ENCODE measurements at places on chromosomes 5 and 9. TPM values are rescaled to one million over a fixed set of nuclear protein-coding genes. Genes with fewer than 3 reads are reported as not detected.
A peak's percentile ranks its signal among the peaks of the same experiment; 100 is the strongest.

DNA sequence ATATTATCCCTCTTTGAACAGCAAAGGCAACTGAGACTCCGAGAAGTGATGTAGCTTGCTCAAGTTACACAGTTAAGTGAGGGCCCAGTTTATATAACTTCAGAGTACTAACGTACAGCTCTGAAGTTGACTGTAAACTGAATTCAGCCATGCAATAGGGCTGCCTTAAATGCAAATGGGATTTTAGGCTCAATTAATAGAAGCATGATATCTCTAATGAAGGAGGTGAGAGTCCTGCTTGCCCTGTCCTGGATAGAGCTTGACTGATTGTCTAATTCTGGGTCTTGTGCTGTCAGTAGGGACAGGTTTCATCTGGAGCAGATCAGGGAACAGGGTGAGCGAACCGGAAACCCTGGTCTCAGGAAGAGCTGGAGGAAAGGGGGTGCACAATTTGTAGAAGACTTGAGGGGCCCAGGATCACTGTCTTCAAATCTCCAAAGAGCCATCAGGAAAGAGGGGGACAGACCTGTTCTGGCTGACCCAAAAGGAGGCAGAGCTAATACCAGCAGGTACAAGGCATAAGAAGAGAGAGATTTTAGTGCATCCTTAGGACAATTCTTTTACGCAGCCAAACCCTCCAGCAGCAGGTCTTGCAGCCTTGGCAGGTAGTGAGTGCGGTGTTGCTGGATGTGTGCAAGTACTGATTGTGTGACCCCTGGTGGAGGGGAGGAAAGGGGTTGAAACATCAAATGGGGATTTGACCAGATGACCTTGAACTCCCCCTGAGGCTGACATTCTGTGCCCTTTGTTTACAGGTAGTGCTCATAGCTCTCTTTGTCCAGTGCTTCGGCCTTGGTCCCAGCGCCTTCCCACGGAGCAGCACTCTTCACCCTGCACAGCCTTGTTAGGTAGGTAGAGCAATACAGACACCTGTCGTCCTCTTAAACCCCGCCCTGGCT, 13.0 kb downstream of the GSN start:
- no peak for DNase-seq

DNA sequence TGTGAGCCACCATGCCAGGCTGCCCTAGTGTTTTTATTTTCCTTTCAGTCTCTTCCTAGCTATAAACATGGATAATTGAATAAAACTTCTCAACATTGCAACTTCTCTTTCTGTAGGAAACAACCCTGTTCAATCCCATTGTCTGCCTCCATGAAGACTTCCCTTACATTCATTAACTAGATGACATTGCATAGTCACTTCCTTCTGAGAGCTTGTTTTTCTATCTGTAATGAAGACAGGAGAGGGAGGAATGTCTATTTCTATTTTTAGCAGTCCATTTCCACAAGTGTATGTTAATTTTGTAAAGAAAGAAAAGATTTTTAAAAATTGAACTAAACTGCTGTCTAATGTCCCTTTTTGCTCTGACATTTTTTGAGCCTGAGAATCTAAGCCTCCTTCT, 55.6 kb upstream of the MELK start:
- DNase-seq: no peak

DNA sequence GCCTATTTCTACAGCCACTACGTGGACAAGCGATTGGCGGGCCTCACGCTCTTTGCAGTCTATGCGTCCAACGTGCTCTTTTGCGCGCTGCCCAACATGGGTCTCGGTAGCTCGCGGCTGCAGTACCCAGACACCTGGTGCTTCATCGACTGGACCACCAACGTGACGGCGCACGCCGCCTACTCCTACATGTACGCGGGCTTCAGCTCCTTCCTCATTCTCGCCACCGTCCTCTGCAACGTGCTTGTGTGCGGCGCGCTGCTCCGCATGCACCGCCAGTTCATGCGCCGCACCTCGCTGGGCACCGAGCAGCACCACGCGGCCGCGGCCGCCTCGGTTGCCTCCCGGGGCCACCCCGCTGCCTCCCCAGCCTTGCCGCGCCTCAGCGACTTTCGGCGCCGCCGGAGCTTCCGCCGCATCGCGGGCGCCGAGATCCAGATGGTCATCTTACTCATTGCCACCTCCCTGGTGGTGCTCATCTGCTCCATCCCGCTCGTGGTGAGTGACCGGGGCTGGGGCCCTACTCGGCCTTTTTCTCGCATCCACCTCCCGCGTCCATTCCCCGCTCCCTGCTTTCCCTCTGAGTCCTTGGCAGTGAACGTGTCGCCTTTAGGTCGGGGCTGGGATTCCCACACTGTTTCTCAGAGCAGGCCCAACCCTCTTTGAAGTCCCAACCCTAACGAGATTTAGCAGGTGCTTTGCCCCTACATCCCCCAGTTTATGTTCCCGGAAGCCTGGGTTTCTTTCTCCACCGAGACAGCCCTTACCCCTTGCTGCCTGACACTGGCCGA, 1.8 kb downstream of the PTGER4 start:
- DNase-seq: no peak

DNA sequence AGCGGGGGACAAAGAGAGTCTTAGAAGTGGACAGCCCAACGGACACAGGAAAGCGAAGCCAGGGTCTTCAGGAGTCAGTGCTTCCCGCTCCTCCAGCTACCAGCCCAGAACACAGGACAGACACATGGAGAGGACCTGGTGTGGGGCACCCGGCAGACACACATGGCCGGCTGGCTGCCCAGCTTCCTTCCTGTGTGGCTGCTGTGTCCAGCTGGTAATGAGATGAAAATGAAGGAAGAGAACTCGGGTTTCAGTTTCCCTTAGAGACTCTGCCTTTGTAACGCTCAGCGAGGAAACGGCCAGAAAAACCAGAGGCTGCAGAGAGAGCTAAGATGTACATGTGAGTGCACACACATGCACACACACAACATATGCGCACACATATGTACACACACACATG, 87.5 kb downstream of the SECISBP2 start:
- peak; percentile 40 for DNase-seq

GRCh38 chr5:25646421-25647341, 1001.9 kb upstream of the CDH10 start:
- no peak for DNase-seq

GRCh38 chr5:68460147-68460798, 244.7 kb downstream of the PIK3R1 start:
- DNase-seq: peak; percentile 57

GRCh38 chr9:93086447-93087224, 9.4 kb upstream of the CARD19 start:
- DNase-seq: no peak

DNA sequence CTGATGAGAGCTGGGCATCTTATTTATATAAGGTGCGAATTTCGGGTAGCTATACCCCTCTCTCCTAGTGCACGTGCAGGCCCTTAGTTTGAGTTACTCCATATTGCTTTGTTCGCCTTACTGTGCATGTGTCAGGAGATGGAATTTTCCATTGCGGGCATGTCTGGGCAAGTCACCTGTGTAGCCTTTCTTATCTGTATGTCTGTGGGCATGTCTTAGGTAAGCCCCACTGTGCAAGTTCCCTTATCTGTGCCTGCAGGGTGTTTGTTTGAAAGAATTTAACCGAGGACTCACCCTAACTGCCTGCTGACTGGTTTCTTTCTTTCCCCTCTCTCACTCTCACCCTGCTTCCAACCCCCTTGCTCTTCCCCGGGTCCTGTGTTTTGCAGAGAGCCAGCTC, 140.7 kb upstream of the RANBP3L start:
- DNase-seq: no peak

GRCh38 chr9:106277966-106278365, 583.6 kb downstream of the TMEM38B start:
- DNase-seq: no peak

- DNase-seq: no peak
Observed at GRCh38 chr9:72557549-72557948, 36.1 kb downstream of the TMC1 start.

DNA sequence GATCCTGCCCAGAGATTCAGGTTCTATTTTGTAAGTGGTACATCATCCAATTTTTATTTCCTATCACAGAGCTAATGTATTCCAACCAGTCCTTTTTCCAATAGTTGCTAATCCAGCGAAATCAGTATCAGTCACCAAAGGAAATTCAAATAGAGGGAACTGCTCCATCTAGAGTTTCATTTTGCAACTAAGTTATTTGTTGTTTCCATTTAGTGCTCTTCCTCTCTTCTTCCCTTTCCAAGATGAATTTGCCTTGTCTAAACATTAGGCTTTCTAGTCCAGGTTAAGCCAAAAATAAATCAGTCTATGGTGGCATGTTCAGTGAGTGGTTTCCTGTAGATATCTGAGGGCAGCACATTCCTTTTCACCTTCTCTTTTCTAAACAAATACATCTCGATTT, 79.8 kb upstream of the SPATA31D4 start:
- no peak for DNase-seq

- no peak for DNase-seq
Observed at GRCh38 chr5:58918021-58918729, 335.3 kb downstream of the RAB3C start.

GRCh38 chr9:79567671-79568098, 4.1 kb upstream of the TLE4 start:
- no peak for DNase-seq

DNA sequence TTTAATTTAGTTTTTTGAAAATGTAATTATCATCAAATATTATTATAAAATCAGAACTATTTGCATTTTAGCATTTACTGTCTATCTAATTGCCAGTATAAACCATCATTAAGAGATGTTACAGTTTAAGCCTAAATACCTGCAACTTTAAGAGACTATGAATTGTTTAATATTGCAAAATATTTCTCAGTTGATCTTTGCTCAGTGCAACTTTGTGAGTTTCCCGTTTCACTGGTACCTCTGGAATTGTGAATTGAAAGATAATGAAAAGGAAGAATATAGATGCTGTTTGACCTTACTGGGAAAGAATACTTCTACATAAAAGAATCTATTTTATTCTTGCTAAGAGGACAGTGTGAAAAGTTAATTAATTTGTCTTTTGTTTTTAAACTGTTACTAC, 30.2 kb upstream of the TMED7 start:
- DNase-seq: no peak

DNA sequence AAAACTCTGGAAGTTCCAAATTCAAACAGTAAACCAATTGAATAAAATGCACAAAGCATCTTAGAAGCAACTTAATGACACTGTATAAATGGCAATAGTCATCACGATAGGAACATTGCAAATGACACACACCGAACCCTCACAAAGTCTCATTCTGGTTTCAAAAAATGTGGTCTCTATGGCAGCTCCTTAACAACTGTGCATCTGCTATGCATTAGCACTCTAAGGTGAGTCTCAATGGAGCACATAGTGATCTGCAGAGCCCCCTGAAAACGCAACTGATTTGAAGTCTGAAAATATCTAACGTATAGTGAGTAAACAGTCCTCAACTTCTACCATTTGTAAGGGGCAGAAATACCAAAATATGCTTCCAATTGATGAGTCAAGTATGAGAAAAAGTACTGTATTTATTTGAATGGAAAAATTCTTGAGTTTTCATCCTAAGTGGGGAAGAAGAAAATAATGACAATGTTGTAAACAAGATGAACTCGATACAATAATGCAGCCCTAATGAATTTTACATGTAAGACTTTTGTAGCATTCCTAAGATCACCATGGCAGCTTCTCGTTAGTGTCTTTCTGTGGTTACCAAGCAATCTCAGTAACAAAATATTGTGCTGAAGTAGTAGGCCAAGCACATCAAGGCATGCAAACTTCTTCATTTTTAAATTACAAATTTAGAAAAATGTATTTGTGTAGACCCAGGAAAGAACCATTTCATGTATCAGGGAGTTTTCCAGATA, 517.5 kb upstream of the FAM174A start:
- no peak for DNase-seq

GRCh38 chr5:68924481-68925145, 169.2 kb upstream of the SLC30A5 start:
- DNase-seq: no peak

DNA sequence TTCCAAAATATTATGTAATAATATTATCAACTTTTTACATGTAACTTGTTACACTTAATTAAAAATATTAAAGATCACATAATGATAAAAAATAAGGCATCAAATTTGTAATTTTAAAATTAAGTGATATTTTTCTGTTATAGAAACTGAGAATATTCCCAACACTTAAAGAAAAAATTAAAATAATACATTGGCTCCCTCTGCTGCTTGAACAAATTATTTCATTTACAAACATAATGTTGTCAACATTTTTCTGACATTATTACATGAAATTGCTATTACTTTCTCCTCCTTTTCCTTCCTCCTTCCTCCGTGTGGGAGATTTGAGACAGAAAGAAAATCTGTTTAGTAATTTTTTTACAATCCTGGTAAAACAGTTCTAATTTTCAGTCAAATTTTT, 42.3 kb downstream of the RNF180 start:
- no peak for DNase-seq

GRCh38 chr5:139364466-139364865, 18.6 kb downstream of the SLC23A1 start:
- no peak for DNase-seq

- no peak for DNase-seq
Observed at GRCh38 chr5:180832638-180833068, 28.4 kb downstream of the ZFP62 start.

DNA sequence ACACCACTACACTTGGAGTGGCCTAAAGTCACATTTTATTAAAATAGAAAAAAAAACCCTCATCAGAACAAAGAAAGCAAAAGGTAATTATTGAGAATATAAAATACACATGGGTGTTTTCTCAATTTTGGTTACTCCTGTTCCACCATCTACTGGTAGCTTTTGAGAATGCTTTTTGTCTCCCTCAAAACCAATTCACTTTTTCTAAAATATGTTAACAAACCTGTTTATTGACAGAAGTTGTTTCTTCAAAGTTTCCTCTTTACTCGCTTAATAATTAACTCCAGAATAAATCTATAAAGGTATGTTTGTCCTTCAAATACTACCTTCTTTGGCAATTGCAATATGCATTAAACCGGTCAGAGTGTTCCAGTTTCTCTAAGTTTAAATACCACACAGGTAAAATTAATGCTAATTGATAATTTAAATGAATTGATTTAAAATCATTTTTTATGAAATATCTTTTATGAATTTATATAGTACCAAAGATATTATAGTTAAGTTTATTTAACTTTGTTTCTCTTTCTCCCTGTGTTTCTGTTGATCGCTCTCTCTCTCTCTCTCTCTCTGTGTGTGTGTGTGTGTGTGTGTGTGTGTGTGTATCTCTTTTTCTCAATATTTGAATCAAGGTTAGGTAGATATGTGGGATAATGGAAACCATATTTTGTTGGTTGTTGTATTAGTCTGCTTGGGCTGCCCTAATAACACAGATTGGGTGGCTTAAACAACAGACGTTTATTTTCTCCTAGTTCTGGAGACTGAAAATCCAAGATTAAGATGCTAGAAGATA, 487.4 kb downstream of the PRDM9 start:
- DNase-seq: no peak

The ZNF883 gene
- total RNA-seq: 3.6 TPM

The CCL27 gene
- 0.44 TPM for total RNA-seq

The QRFP gene
- not detected for total RNA-seq

The GABRB2 gene
- 0.24 TPM for total RNA-seq
